ENCODE measurements at places on chromosomes 6 and 20. TPM values are rescaled to one million over a fixed set of nuclear protein-coding genes. Genes with fewer than 3 reads are reported as not detected.

Gene SYNDIG1
- total RNA-seq, result not detected

Gene LAMA4
- not detected for total RNA-seq

Gene IL22RA2
- not detected for total RNA-seq

DNA sequence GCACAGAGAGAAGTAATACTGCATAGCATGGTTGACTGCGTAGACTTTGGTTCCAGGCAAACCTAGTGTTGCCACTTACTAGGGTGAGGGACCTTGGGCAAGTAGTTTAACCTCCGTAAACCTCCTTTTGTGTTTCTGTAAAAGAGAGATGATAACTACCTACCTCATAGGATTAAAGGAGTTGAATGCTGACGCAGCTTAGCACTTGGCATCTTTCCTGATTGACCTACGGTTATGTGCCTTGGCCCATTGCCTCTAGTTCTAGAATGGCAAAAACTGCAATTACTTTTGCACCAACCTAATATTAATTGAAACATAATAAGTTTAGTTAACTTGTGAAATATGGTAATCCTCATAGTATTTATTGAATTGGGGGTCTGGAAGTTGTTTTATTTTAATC is 19.1 kb downstream of the GHRH start:
- no peaks in the 10 kb centered on the region for H3K27me3 ChIP-seq
- DNase-seq, result no peak
- no peak overlapping the region for H3K4me3 ChIP-seq
- H3K36me3 ChIP-seq, result peaks cover 17% of the 10 kb centered on the region
- no peak overlapping the region for H3K27ac ChIP-seq
- H3K4me1 ChIP-seq, result no peaks in the 10 kb centered on the region

Gene SMLR1
- not detected for total RNA-seq

- no peak overlapping the region for H3K27ac ChIP-seq
- DNase-seq, result no peak
Measured at GRCh38 chr20:38186788-38187221, 21.7 kb upstream of the TGM2 start.

DNA sequence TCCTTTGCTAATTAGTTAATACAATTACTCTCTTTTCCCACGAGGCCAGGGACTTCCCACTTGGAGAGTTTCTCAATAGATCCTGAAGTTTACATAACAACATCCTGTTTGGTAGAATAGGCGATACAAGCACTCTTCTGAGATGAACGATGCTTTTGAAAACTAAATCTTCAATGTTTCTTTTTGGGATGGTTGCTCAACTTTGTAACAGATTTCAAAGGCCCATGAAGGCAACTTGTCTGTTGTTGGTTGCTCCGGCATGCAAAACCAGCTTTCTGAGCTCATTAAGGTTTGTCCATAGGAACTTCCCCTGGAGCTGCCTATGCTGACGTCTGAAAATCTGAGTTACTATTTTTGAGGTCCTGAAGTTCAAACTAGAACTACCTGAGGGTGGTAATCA is 25.9 kb upstream of the ROS1 start:
- H3K27me3 ChIP-seq, result peaks cover 11% of the 10 kb centered on the region
- H3K4me3 ChIP-seq, result no peak overlapping the region
- no peak overlapping the region for H3K27ac ChIP-seq
- no peak for DNase-seq
- H3K36me3 ChIP-seq, result no peaks in the 10 kb centered on the region

All from natural killer cell treated with Interleukin-12 subunit alpha and Interleukin-12 subunit beta and Interleukin-15 and Interleukin-18, amount 100 ng/mL, for 72 hours (primary cell).